ENCODE measurements at places on chromosomes 12 and 14.
A peak's percentile ranks its signal among the peaks of the same experiment; 100 is the strongest.

GRCh38 chr12:111246477-111247011 is 122.4 kb downstream of the PHETA1 start:
- no peak for DNase-seq

DNA sequence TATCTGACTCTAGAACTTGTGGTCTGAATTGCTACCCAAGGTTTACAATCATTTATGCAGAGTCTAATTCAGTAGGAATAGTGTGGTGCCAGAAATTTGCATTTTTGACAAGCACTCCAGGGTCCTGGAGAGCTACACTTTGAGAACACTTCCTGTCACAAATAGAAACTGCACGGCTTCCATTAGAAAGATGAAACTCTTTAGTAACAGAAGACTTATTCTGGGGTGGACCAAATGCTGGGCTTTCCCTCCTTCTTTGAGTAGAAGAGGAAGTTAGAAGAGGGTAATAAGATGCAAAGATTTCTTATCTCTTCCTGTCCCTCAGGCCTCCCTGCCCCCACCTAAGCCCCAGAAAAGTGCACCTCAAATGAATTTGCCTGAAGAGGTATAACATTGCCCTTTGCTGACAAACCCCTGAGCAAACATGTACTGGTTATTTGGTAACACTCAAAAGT is 28.4 kb downstream of the DGLUCY start:
- DNase-seq: no peak

DNA sequence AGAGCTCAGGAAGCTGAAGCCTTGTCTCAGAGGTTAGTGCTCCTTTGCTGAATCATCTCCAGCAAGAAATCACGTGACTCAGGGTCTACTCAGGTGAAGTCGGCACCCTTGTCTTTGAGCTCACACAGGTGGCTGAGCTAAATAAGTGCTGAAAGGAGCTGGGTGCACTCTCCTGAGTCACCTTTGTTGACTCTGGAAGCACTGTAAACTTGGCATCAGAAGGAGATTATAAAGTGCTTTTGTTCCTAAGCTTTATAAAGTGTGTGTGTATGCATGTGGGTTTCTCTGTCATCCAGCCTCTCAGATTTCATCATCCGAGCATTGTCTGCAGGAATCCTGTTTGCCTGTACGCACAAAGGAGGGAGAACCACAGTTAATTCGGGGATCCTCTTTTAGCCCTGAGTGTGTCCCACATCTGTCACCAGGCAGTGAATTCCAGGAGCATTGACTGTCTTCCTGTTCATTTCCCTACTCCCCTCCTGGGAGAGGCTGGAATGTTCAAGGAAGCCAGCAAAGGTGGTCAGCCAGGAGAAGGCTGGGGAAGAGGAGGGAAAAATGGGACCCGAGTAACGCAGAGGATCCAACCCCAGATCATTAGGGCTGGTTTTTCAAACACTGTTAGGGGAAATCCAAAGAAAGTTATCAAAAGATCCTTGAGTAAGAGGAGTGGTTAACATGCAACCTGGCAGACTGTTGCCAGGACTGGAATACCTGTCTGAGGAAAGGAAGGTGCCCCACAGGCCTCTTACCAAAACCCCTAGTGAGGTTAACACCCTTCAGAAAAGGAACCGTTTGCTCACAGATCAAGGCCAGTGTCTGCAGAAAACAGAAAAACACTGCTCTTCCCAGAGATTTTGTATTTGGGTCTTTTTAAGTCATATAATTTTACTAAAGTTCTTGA is 157.5 kb upstream of the HIF1A start:
- DNase-seq: no peak

DNA sequence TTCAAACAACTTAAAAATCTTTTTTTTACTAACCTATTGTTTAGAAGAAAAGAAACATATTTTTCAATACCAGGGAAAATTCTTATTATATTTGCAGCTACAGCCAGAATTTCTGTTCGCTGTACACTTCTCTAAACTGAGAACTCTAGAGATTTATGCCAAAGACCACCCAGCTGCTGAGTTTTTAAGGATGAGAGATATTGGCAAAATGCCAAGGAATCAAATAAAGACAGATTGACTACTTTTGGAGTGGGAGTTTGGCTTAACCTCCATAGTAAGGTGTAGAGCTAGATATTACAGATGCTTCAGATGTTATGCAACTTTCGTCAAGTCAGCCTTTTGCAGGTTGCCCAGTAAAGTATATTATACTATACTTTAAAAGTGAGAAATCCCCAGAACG is 71.8 kb downstream of the TTLL5 start:
- no peak for DNase-seq

DNA sequence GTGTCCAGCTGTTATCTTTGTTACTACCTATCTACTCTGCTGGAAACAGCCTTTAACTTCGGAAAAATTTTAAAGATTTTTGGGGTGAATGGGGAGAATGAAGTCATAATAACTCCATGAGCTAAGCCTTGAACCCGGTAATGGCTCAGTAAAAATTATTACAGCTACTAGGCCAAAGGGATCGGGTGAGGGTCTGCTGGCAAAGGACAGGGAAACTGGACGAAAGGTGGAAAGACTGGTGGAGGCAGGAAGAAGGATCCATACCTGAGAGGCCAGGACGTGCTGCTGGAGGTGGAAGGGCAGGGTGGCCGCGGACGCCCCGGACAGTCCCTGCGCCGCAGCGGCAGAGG is 10.1 kb downstream of the TBX3 start:
- no peak for DNase-seq

GRCh38 chr14:20683891-20684661 is at the start of gene RNASE4:
TSS of gene RNASE4 (plus strand) at chr14:20684560. CDS start at chr14:20699372, 14,812 bp downstream.
- DNase-seq: peak; percentile 82

- DNase-seq: no peak
Measured at GRCh38 chr12:25503666-25504065, 49.4 kb downstream of the LMNTD1 start.

GRCh38 chr14:23095196-23096108 is at the start of gene C14orf119:
TSS of gene C14orf119 (plus strand) at chr14:23095505. CDS start at chr14:23097659, 2,154 bp downstream.
- peak; percentile 99 for DNase-seq

- no peak for DNase-seq
Measured at GRCh38 chr12:42015051-42015461, 129.6 kb downstream of the GXYLT1 start.

DNA sequence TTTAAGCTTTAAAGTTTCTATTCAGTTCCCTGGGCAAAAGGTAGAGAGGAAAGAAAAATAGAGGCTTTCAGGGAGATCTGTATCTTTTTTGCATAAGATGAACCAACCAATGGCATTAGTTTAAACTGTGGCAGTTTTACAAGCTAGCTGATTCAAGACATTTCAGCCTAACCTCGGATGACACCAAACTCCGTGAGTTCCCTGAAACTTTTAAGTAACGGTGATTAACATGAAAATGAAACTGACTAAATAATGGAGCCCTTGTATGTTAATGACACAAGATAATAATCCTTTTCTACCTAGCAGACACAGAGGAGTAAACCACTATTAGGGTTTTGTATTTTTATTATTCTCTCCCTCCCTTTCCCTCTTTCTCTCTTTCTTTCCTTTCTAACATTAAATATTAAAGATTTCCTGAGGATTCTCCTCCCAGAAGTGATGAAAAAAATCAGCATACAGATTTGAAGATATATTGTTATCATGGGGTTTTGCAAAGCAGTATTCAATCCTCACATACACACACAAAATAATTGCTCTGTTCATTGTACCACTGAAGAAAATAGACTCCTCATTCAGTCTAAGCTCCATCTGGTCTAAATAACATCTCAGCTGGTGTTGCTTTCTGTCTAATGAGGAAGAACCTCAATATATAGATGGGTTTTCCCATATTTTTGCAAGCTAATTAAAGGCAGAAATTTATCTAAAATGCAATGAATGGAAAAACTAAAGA is 483.8 kb downstream of the NOVA1 start:
- no peak for DNase-seq

DNA sequence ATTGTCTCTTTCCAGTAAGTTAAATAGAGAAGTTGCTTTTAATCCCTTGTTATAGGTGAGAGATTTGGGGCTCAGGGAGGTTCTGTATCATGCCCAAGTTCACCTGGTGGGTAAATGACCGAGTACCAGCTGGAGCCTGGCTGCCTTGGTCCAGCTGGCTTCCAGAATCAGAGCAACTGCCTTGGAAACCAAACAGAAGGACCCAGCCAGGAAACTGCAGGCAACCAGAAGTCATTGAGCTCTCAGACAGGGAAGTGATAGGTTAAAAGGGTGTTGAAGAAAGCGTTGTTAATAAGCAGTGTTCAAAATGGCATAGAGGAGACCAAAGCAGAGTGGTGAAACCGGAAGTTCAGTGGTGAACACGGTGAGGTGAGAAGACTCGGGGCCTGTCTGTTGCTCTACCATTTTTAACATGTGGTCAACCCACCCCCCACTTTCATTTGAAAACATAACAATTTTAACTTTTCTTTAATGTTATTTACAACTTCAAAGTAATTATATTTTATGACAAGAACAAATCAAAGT is 54.9 kb downstream of the PLEKHG7 start:
- DNase-seq: no peak

DNA sequence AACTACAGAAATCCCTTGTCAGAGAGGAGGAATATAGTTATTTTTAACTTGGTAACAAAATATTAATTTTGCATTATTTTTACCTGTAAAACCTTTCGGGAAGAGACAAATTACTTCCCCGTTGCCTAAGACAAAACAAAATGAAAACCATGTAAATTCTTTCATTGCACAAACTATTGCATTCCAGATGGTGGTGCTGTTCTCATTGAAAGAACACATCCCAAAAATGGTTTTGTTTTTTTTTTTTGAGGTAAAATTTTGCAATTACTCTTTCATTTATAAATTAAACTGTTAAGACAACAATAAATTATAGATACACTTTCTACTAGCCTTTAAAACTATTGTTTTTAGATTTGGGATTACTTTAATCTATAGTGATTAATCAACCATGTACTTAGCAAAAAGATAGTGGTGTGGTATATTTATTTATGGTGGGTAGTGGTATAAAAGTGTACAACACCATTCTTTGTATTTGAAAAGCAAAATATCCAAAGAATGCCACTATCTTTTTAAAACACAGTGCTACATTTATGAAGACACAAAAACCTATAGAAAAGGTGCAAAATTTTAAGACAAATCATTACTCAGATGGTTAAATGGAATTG is 115.5 kb downstream of the SLC38A1 start:
- DNase-seq: peak; percentile 10

DNA sequence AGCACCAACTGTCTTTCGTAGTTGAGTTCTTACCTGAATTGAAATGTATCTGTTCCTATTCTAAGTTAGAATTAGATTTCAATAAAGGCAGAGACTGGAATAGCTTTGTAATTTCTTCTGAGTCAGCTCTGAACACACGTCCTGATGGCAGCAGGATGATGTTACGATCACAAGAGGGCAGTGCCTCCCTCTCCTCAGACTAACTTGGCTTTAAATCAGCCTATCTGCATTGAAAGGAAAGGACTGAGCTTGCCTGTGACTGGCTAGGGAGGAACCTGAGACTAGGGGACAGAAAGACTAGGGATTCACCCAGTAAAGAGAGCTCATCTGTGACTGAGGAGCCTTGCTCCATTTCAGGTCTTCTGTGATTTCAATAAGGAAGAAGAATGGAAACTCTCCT is 323.7 kb upstream of the OR4E1 start:
- DNase-seq: no peak

- DNase-seq: no peak
Measured at GRCh38 chr12:106580671-106581508, 1.9 kb upstream of the RFX4 start.

GRCh38 chr12:43540470-43540869 is 11.5 kb downstream of the ADAMTS20 start:
- no peak for DNase-seq

DNA sequence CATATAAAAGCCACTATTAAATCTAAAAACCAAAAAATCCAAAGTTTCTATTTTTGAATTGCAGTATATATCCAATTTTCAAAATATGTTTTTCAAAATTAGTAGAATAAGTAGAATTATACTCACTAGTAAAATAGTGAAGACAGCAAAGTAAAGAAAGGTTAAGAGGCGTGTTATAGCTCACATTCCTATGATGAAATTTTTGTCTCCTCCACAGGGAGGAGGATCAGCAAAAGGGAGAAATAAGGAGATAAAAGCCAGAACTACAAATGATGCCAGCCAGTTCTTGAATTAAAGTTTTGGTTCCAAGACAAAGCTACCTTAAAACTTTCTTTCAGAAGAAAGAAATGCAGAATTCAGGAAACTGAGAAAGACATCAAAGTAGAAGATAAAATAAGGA is 50.0 kb downstream of the C2CD5 start:
- no peak for DNase-seq

GRCh38 chr12:57224278-57224972 is 5.1 kb upstream of the SHMT2 start:
- DNase-seq: no peak

DNA sequence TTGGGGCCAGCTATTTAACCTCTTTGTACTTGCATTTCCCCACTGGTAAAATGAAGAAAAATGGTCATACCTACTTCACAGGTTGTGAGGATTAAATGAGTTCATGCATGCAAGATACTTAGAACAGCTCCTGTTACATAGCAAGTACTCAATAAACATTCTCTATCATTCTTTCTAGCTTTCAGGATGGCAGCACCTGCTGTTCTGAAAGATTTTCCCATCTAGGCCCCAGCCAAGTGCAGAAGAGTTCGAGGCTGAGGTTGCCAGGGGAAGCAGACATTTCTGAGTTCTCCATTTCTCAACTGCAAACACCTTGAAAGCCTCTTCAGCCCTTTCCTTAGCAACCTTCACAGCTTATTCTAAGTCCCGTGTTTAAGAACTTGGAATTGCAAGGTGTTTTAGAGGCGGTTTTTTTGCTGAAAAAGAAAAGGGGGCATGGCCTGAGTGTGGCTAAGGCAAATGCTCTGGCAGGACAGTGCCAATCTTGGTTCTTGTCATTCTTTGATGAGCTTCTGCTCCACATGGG is 73.0 kb upstream of the PRMT8 start:
- DNase-seq: no peak

DNA sequence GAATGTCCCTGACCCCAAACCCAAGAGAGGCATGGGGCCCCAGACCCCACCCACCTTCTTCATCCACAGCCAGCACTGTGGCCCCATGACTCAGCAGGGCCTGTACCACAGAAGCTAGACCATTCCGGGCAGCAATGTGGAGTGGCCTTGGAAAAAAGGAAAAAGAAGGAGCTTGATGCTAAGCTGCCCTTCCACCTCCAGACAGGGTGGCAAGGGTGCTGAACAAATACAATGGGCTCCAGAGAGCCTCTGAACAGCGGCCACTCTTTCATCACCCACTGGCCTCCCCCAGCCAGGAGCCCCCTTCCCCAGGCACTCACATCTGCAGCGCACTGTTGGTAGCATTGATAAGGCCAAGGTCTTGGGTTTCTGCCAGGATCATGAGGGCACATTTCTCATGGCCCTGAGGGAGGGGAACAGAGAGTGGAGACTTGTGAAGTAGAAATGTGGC is 13.9 kb downstream of the SLC39A5 start:
- DNase-seq: no peak

GRCh38 chr14:78530078-78530477 is 359.9 kb downstream of the NRXN3 start:
- no peak for DNase-seq

GRCh38 chr14:90759370-90760077 is 56.7 kb downstream of the TTC7B start:
- no peak for DNase-seq

DNA sequence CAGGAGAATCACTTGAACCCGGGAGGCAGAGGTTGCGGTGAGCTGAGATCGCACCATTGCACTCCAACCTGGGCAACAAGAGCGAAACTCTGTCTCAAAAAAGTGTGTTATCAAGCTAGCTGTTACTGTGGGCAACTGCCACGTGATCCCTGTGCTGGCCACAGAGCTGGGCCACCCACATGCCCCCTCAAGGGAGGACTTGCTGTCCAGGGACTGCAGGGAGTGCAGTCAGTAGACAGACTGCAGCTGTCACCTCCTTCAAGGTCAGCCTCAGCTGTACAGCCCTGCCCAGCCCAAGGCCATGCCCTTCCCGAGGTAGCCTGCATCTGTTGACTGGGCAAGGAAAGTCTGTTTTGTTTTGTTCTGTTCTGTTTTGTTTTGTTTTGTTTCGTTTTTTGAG is 46.6 kb upstream of the BICDL1 start:
- DNase-seq: no peak
